ENCODE measurements at places on chromosomes 12 and 14.
A peak's percentile ranks its signal among the peaks of the same experiment; 100 is the strongest.

DNA sequence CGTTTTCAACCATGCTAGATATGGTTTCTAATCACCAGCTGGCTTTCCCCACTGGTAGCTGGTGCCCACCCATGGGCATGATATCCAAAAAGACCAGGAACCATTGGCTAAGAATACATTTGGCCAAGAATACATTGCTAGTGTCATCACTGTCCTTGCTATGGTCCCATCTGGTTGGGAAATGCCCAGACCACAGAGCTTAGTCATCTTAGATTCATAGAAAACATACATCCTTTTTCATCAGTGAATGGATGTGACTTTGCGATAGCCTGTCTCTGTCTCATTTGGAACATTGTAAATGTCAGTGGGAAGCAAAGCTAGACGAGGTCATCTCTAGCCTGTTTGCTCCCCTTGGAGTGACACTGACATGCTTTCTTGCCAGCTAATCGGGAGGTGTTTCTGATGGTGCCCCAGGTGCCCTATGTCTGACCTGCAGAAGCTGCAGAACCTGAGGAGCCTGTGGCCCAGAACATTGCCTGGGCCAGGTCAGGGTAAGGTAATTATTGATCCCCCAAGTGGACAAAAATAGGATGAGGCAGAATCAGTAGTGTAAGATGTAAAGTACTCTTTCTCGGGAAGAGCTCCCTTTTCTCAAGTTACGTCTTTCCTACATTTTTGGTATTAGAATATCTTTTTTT lies 194.8 kb downstream of the SLC41A2 start:
- DNase-seq: no peak

GRCh38 chr12:68508576-68508975 lies 102.1 kb upstream of the RAP1B start:
- no peak for DNase-seq

DNA sequence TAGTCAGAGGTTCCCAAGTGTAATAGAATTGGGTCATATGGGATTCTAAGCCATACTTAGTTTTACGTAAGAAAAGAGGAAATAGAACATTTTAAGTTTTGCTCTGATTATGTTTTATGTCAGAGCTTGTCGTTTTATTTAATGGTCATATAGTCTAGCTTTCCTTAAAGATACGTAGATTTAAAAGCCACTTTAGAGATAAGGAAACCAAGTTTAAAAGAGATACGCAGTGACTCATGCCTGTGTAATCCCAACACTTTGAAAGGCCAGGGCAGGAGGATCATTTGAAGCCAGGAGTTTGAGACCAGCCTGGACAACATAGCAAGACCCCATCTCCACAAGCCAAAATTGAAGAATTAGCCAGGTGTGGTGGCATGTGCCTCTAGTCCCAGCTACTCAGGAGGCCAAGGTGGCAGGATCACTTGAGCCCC lies 19.5 kb downstream of the MAPK1IP1L start:
- DNase-seq: no peak

DNA sequence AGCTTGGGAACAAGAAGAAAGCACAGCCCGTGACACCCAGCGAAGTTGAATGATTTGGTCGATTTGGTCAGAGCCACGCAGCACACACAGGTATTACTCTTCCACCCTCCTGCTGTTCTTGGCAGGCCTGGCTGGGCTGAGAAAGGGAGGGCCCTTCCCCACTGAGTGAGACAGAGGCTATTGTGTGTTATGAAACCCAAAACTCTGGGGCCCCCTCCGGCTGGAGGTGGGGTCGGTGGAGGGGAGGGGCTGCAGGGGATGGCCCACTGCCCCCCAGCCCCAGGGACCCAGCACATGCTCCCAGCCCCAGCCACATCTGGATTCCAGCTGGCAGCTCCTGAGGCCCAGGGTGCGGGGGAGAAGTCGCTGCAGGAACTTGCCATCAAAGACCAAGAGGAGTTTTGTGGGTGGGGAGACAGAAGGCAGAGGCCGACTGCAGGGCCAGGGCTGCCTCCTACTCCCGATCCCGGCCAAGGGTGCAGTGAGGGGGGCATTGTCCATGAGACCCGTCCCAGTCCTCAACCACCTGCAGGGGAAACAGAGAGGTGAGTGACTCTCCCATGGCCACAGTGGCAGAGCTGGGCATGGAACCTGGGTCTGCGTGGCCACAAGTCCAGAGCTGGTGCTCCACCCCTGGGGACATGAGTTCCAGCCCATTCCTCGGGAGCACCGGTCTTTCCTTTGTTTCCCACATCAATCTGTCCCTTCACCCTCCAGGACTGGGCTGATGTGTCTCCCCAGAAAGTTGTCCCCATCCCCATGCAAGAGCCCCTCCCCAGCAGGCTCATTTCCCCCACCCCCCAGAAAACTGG lies 8.7 kb downstream of the TMEM119 start:
- peak; percentile 63 for DNase-seq

DNA sequence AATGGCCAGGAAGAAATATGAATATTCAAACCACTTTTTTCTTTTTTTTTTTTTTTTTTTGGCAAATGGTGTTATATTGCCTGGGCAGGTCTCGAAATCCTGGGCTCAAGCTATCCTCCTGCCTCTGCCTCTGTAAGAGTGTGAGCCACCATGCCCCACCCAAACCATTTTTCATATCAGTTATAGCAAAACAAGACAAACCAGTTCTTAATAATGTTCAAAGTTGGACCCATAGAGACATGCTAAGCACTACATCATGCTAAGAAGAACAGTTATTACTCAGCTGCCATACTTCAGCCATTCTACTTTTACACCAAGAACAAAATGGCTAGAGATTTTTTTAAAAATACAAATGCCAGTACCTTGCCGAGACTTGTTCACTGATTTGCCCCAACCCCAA lies 25.5 kb downstream of the EIF2S1 start:
- DNase-seq: no peak

- DNase-seq: no peak
Measured at GRCh38 chr14:104650981-104651875, 38.2 kb upstream of the INF2 start.

GRCh38 chr12:109962398-109962797 lies 33.8 kb downstream of the GIT2 start:
- DNase-seq: no peak

- DNase-seq: no peak
Measured at GRCh38 chr12:26697217-26697616, 135.8 kb downstream of the ITPR2 start.

GRCh38 chr14:73935666-73936065 lies 14.2 kb downstream of the FAM161B start:
- DNase-seq: no peak

GRCh38 chr14:93645200-93645599 lies 143.1 kb downstream of the PRIMA1 start:
- no peak for DNase-seq

DNA sequence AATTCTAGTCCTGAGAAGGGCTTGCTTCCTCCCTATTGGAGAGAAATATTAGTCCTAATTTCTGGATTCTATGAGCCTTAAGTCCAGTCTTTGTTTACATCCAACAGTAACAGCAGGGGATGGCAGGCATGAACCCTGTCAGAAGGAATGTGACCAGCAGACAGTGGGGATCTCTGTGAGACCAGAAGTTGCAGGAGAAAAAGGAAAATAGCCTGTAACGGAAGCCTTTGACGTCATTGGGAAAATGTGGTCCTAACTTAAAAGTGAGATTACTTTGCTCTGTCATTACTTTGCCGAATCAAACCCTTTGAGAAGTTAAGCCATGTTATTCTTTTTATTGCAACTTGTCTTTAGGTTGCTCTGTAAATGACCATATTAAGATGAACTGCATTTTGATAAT lies 218.2 kb upstream of the PRICKLE1 start:
- DNase-seq: no peak

DNA sequence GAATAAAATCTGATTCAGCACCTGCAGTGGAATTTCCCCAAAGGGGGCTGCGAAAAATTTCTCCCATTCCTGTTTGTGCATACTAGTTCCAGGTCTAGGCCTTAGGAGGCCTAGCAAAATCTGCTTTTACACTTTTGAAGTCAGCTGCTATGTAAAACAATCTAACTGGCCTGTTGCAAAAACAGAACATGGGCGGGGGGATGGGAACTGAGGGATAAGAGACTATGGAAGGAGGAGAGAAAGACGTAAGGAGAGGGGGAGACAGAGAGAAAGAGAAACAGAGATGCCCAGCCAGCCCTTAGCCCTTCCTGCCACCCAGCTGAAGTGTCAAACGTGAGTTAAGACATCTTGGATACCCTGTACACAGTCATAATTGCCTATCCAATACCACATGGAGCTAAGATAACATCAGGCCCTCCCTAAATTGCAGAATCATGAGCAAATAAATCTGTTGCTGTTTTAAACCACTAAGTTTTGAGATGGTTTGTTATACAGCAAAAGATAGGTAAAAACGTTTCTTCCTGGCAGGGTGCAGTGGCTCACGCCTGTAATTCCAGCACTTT lies 45.6 kb downstream of the SPTLC2 start:
- DNase-seq: no peak

DNA sequence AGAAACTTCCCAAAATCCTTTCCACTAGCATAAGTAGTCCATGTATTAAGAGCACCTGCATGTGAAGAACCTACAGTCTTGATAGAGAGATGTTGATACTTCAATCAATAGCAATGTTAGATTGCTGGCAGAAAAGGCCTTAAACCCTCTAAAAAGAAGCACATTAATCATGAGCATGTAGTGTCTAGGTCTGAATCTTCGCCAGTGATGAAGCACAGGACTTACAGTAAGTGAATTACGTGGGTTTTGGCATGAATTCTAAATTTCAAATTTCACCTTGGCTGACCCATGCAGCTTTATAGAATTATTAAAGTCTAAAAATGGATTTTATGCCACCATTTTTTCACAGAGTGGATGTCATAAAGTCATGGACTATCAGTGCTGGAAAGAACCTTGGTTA lies 791.6 kb upstream of the NOVA1 start:
- no peak for DNase-seq

- no peak for DNase-seq
Measured at GRCh38 chr12:116484807-116485206, 74.4 kb upstream of the MAP1LC3B2 start.

DNA sequence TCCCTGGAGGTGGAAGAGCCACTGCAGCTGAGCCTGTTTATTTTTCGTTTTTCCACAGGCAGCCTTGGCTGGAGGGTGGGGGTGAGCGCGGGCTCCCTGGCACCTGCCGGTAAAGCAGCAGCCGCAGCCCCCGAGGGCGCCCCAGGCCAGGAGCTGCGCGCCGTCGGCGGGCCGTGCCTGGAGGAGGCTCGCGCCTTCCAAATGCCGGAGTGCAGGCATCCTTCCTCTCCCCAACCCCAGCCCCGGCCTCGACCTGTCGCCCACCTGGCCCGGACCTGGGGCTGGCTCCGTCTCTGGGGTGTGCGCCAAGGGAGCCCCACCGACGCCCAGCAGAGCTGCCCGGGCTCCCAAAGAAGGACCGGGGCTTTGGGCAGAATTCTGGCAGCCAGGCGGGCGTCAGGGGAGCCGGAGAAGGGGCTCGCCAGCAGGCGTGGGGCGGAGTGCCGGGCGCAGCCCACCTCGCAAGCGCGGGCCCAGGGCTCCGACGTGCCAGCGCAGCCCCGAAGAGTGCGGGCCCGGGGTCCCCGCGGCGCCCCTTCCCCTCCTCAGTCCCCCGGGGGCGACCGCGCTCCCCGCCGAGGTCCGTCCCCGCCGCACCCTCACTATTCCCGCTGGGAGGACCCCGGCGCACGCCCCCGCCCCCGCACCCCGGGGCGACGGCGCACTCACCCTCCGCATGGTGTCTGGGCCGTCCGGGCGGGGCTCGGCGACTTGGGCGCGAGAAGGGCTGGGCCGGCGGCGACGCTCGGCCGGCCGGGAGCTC lies 130.3 kb downstream of the NDUFA12 start:
- DNase-seq: peak; percentile 17

DNA sequence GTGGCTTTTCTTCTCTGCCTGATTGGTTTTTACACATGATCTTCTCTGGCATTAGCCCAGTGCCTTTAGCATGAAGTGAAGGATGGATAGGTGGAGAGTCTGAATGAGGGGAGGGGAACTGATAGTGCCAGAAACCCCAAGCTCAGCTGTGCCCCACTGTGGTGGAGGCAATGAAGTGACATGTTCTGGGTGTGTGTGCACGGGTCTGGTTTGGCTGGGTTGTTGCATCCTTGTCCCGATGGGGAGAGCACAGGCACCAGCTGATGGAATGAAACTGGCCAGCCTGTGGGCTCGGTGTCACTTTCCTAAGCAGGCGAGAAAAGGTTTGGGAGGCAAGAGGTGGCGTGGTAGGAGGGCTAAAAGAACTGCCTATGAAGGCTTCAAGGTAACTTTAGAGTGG lies 65.3 kb downstream of the CACNA1C start:
- DNase-seq: no peak

GRCh38 chr12:130870442-130871285 lies 1.2 kb upstream of the RAN start:
- peak; percentile 45 for DNase-seq

DNA sequence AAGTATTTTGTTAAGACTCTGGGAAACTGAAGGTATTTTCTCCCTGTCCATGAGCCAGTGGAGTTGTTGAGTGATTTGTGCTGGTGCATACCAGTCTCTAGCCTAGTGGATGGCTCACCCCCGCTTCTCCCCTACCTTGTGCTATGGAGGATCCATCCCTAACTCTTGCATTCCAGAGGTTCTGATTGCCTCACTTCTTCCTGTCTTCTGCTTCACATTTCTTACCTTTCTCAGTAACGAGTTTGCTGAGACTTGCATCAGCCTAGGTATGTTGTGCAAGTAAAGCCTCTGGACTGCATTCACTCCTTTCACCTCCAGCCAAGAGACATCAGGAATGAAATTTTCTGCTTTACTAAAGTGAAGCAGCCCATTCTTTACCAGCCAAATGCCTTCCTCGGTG lies 391.6 kb downstream of the ZFP36L1 start:
- DNase-seq: no peak

- no peak for DNase-seq
Measured at GRCh38 chr12:91432089-91432488, 249.5 kb upstream of the DCN start.

DNA sequence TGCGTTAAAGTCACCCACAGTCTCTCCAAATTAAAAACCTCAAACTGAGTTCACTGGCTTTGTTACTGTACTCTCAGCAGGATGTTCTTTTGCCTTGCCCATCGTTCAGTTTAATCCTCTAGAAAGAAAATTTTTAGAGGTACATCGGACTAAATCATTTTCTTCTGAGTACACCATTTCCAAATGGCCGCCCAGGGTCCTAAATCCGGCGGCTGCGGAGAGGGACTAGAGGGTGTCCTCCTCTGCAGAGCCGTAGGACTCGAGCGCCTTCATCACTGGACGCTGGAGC lies 1.4 kb downstream of the LIN7A start:
- peak; percentile 69 for DNase-seq

DNA sequence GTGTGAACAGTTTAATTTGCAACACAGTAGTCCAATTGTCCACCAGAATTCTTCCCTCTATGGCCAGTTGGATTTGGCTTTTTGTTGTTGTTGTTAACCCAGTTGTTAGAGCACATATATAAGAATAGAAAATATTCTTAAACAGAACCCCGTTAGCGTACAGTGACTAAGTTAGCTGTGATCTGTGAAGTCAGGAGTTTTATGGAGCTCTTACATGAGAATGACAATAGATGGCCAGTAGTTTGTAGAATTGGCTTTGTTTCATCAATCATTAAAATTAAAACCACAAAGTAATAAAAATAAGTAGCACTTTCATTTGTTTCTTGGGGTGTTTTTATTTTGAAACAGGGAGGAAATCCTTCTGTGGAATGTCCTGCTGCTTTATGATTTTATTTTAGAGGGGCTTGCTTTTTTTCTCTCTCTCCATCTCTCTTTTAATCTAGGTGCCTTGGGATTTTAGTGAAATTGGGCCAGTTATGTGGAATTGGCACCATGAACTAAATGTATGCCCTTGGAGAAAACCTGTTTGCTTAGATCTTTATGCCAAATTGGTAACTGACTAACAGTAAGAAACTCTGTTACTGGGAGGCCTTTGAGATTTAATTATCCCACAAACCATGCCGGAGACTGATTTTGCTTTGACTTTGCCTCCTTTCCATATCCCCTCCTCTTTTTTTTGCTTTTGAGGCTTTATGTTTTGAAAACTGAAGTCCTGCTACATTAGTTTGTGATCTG lies 22.9 kb downstream of the FBXW8 start:
- no peak for DNase-seq

Data from NCI-H2081 (cell line).